ENCODE measurements at places on chromosomes 7 and 10.

GRCh38 chr7:41136551-41136950 is 566.3 kb downstream of the INHBA start:
- DNase-seq, result no peak

DNA sequence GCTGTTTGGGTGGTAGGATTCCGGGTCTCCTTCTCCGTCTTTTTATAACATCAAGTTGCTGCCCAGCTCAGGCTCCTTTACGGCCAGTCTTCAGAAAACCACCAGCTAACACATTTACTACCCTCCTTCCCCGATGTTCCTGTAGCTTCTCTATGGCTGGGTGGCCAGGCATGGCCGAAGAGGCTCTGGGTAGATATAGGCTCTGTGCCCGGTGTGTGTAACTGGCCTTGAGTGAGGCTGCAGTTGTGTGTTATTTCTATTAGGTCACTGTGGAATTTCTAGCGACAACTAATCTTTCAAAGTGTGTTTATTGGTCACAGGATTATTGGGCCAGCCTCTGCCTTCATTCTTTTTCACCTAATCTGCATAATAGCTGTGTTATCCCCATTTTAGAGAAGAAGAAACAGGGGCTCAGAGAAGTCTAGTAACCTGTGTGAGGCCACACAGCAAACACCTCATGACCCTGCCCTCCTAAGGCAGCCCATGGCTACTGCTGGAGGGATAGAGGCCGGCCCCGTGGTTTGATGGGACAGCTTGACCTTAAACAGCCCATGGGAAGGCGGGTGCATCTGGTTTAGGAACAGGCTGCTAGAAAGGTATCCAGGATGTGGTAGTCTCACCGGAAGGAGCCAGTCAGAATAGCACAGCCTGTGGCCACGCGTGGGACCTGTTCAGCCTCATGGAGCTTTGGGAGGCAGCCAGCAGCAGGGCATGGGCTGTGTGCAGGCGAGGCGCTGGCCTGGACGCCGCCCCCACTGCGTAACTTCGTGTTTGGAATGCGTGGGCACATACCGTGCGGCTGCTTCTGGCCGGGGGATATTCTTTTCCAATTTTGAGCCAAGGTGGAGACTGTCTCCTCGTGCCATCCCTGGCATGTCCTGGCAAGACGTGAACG is 29.7 kb downstream of the HTRA1 start:
- no peak for DNase-seq

- peak; percentile 28 for DNase-seq
Measured at GRCh38 chr7:98251231-98251600, 816 bp downstream of the TECPR1 start.

DNA sequence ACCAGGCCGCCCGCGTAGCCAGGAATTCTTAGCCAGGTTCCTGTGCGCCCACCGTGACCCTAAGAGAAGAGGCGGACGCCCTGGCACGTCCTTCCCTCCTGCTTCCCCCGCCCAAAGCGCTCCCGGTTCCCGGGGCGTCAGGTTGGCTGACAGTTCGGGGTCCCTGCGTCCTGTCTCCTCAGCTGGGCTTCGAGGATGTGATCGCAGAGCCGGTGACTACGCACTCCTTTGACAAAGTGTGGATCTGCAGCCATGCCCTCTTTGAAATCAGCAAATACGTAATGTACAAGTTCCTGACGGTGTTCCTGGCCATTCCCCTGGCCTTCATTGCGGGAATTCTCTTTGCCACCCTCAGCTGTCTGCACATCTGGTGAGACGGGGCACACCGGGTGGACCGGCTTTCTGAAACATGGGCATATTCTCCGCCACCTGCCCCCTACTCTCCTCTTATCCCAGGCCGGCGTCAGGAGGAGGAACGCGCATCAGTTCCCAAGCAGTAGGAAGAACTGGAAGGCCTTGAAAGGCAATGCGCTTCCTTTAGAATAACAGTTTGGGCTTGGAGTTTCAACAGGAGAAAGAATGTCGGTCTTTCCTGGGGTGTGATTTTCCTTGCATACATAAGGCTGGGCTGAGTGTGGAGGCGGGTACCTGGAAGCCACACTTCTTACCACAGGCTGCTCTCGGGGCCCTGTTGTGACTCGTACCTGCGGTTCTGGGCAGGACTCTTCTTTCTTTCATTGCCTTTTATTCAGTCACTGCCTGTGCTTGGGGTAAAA is 728 bp downstream of the CAV2 start:
- DNase-seq, result no peak

DNA sequence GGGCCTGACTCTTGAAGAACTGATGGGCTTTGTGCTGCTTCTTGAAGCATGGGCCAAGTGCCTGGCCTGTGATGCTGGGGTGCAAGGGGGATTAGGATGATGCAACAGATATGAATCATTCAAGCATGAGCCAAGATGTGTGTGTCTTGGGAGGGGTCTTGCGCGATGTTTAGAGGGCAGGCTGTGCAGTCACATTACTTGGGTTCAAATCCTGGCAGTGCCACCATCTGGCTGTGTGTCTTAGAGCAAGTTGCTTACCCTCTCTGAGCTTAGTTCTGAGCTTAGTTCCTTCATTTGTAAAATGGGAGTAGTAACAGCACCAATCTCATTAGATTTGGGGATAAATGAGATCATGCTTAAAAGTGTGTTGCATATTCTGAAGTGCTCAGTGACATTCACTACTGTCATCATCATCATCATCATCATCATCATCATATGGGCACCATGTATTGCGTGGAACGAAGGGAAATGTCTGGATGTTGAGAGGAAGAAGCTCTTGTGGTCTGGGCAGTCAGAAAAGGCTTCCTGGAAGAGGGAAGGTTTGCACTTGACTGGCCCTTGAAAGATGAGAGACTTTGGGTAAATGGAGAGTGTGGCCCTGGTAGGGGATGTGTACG is 9.3 kb downstream of the UNC5B start:
- no peak for DNase-seq

DNA sequence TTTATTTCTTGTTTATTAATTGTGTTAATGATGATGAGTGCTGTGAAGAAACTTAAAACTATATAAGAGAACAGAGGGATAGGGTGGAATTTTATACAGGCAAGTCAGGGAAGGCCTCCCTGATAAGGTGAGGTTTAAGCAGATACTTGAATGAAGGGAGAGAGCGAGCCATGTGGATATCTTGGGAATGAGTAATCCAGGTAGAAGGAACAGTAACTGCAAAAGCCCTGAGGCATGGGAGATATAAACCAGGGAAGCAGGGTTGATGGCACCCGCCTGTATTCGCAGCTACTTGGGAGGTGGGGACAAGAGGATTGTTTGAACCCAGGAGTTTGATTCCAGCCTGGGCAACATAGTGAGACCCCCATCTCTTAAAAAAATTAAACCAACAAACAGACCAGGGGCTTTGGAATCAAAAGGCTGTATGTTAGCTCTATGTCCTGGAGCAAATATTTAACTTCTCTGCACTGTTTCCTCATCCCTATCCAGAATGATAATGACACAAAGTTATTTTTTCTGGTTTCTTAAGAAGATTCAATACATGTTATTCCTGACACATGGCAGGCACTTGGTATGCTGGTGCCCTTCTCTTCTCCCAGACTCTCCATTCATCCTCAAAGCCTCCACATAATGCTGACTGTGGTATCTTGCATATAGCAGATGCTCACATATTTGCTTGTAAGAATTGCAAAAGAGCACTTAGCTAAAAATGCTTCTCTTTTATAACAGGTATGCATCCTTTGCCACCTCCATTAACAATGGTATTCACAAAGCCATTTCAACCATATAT is 169.3 kb downstream of the CHN2 start:
- DNase-seq, result no peak

DNA sequence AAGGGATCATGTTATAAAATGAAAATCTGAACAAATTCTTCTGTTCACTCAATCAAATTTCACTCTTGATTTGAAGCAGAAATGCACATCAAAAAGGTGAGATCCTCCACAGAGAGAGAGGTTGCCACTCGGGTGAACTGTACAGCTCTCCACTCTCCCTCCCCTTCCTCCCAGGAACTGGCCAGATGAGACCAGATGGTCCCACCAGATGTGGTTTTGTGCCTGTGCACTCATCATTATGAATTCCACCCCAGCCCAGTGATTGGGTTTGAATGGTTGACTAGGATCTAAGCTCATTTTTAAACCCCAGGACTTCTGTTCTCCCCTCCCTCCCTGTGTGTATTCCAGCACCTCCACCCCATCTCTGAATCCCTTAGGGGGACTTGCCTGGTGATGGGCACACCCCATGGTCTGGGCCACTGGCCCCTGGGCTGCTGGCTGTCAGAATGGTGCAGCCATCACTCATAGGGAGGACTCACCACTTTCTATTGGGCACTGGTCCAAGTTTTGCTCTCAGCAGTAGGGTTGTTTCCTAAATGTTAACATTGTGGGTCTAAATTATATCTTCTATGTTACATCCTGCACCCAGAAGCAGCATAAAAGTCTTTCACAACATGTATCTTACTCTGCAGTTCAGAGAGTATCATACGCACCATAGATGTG is 393.1 kb downstream of the TNS3 start:
- no peak for DNase-seq

DNA sequence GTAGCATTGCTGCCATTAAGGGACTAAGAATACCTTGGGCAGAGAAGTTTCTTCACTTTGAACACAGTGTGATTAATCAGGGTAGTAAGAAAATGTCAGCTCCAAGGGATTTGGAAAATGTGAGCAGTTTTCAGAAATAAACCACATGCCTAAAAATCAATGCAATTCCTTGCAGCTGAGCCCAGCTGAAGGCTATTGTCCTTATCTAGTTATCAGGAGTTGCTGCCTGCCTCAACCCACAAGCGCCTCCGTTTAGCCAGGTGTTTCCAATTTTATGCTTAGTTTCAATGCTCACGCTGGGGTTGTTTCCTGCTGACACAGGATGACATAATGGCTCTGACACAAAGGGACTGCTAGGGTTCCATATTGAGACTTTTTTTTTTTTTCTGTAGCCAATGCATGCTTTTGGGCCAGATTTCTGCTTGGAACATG is 132.3 kb upstream of the ANK3 start:
- no peak for DNase-seq

GRCh38 chr7:94190599-94191061 is 186.5 kb upstream of the BET1 start:
- DNase-seq, result no peak

- no peak for DNase-seq
Measured at GRCh38 chr7:32094516-32094915, 24.3 kb upstream of the PDE1C start.

- DNase-seq, result no peak
Measured at GRCh38 chr7:128217030-128217805, 23.9 kb upstream of the LEP start.

GRCh38 chr10:101214446-101215396 is 14.5 kb downstream of the LBX1 start:
- DNase-seq, result peak; percentile 44

DNA sequence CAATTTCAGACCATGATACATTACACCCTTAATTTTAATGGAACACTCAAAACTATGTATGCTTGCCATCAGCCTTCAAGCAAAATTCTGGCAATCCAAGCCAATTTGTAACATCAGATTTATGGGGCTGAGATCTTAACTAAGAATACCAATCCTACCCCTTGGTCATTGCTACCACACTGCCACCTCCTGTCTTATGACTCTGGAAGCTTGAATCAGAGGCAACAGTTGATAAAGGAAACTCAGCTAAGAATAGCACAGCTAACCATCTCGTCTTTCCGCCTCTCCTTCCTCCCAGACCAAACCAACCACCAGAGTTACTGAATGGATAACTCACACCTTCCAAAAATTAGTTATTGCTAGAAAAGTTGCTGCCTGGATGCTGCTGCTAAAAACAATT is 7.4 kb downstream of the IGF2BP3 start:
- no peak for DNase-seq

GRCh38 chr10:98252464-98252863 is 15.5 kb downstream of the LOXL4 start:
- DNase-seq, result no peak

- no peak for DNase-seq
Measured at GRCh38 chr7:158539711-158540146, 47.9 kb downstream of the PTPRN2 start.

GRCh38 chr7:6238309-6238925 is 34.0 kb downstream of the CYTH3 start:
- DNase-seq, result no peak

- no peak for DNase-seq
Measured at GRCh38 chr7:130297628-130298543, 4.9 kb downstream of the CPA4 start.

- DNase-seq, result no peak
Measured at GRCh38 chr7:22417349-22417748, 60.4 kb upstream of the RAPGEF5 start.

GRCh38 chr7:110129159-110129558 is 961.8 kb upstream of the LRRN3 start:
- DNase-seq, result no peak

GRCh38 chr7:2706685-2707126 is 18.7 kb downstream of the AMZ1 start:
- DNase-seq, result no peak

DNA sequence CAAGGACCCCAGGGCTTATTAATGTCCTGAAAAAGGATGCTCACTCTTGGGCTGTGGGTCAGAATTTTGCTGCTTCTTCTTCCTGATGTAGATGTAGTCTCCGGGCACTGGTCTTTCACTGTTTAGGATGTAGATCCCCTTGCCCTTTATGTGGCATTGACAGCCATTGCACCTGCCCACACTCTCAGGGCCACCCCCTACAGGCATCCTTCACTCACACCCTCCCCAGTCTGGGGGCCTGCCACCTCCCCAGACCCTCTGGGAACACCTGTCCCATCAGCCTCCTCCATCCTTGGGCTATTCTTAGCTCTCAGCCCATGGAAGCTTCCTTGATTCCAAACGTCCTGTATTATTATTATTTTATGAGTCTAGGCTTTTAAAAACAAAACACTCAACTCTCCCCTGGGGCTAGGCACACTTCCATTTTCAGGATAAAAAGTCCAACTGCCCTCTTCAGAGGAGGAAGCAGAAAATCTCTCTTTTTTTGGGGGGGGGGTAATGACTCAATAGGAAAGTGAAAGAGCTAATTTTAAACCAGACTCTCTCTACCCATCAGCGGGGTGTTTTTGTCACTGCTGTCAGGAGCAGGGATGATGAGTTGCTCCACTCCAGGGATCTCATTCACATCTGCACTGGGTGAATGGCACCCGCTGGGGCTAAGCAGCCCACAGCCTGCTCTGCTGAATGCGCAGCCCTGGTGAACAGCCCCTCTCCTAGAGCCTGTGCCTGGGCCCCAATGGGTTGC is 11.5 kb upstream of the KLRG2 start:
- DNase-seq, result no peak

- no peak for DNase-seq
Measured at GRCh38 chr7:80781146-80781545, 137.7 kb downstream of the SEMA3C start.

- DNase-seq, result no peak
Measured at GRCh38 chr7:55349121-55349520, 16.0 kb upstream of the LANCL2 start.

- no peak for DNase-seq
Measured at GRCh38 chr7:112500619-112501018, 19.8 kb downstream of the LSMEM1 start.

- peak; percentile 34 for DNase-seq
Measured at GRCh38 chr7:67377939-67378862, 381.6 kb downstream of the TYW1 start.

Measured in frontal cortex (tissue), 4 donors.